ENCODE measurements at places on chromosomes 5 and 9.
A peak's percentile ranks its signal among the peaks of the same experiment; 100 is the strongest.

DNA sequence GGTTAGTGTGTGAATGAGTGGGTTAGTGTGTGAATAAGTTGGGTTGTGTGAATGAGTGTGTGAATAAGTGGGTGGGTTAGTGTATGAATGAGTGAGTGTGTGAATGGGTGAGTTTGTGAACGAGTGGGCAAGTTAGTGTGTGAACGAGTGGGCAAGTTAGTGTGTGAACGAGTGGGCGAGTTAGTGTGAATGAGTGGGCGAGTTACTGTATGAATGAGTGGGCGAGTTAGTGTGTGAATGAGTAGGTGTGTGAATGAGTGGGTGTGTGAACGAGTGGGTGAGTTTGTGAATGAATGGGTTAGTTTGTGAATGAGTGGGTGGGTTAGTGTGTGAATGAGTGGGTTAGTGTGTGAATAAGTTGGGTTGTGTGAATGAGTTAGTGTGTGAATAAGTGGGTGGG lies 34.7 kb downstream of the NKD2 start:
- no peak for DNase-seq

GRCh38 chr5:9544502-9545135 lies 1.3 kb downstream of the SEMA5A start:
- DNase-seq = peak; percentile 59

DNA sequence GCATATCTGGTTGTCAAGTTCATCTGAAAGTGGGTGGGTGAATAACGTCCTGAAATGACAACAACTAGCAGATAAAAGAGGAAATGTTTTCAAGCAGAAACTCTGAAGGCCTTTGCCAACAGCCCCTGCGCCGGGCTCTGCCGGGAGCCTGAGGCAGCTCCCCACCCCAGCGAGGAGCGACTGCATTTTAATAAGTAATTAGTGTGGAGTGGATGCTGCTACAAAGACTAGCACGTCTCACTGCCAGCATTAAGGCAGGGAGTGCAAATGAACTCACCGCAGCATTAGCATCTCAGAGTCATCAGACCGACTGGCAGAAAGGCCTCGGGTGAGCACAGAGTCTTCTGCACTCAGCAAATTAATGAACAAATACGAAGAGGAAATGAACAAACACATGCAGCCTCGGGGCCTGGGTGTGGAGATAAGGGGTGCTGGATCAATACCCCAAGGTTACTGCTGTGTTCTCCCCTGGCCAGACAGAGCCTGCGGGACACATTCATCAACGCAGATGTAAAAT lies 63.8 kb downstream of the VAV2 start:
- no peak for DNase-seq

GRCh38 chr9:83451308-83451707 lies 86.9 kb downstream of the FRMD3 start:
- no peak for DNase-seq

- DNase-seq = no peak
These were observed 229.7 kb upstream of the IRX4 start for GRCh38 chr5:2112173-2113025.

DNA sequence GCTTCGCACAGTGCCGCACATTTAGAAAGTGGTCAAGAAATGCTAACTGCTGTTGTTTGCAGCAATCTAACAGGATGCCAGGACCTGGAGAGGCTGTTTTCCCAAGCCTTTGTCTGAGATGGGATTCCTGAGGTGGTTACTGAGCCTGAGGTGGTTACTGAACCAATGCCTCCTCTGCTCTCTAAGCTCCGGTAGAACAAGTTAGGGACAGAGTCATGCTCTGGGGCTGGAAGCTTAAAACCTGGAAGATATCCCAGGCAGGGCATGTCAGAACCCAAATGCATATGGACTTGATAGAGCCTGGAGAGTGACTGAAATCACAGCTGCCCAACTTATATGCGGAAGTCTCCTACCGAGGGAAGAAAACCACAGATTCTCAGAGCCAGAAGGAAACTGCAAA lies 46.5 kb upstream of the FAT2 start:
- DNase-seq = no peak

GRCh38 chr5:124655251-124655917 lies 91.1 kb downstream of the ZNF608 start:
- peak; percentile 32 for DNase-seq

- DNase-seq = no peak
These were observed 698.0 kb downstream of the CETN3 start for GRCh38 chr5:89711526-89711925.

DNA sequence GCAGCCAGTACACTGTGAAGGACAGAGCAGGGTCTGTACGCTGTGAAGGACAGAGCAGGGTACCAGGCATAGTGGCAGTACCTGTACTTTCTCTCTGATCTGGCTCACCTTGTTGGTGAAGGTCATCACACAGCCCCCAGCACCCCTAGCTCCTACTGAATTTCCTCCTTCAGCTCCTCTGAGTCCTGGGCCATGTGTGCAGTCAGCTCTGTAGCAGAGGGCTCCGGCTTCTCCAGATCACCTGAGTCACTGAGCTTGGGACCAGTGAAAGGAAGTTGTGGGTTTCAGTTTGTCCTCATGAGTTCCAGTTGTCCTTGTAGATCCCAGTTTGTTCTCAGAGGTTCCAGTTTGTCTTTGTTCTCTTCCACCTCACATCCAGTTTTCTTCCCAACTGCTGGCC lies 5.5 kb downstream of the NUDT2 start:
- DNase-seq = no peak

- DNase-seq = no peak
These were observed 97.3 kb upstream of the SH3GL2 start for GRCh38 chr9:17481565-17481964.

DNA sequence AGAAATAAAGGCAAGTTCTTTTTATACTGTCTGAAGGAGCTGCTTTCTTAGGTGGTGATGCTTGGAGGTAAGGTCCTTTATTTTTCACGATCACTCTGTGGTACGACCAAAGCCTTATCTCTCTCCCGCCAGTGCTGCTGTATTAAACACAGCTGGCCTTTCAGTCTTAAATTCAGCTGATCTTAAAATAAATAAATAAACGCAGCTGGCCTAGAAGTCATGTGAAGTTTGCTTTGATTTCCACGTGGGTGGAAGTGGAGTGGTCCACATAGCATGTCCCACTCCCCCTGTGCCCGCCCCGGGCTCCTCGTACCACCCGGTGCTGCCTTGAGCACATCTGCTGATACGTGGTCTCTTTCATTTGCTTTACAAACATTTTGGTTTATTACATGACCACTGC lies 260.4 kb downstream of the FANCC start:
- DNase-seq = no peak

DNA sequence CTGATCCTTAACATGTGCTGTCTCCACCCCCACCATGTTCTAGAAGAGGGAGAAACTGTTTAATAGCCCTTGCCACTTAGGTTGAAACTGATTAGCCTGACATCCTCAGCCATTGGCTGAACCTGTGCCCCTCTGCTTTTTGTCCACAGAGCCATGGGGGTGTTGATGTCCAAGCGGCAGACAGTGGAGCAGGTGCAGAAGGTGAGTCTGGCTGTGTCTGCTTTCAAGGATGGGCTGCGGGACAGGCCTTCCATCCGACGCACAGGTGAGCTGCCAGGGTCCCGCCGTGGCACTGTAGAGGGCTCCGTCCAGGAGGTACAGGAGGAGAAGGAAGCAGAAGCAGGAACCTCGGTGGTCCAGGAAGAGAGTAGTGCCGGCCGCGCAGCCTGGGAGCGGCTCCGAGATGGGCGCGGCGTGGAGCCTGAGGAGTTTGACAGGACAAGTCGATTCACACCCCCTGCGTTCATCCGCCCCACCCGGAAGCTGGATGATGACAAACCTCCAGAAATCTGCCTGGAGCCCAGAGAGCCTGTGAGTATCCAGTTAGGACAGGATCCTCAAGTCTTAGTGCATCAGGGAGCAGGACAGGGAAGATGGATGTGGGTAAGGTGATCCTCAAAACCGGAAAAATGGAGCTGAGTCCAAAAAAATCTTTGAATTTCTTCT lies 13.2 kb downstream of the PHF24 start:
- DNase-seq = no peak

DNA sequence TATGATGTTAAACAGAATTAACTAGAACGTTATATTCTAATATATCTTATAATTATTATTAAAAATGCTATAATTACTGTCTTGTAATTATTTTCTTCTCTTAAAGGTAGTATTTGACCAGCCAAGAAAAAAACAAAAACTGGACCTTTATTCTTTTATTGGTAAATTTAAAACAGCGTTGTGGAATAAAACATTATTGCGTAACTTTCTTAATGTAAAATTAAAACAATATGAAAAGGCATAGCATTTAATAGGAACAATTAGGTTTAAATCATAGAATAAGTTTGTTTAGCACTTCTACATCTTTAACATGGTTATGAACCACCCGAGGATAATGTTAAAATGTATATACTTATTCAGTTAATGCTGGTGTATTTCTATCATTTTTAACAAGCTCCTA lies 574.5 kb upstream of the CDH18 start:
- DNase-seq = no peak

GRCh38 chr5:65244031-65244430 lies 237.7 kb downstream of the ADAMTS6 start:
- DNase-seq = no peak

GRCh38 chr5:89071941-89072331 lies 189.0 kb upstream of the MEF2C start:
- no peak for DNase-seq

GRCh38 chr9:87324613-87325194 lies 173.0 kb upstream of the DAPK1 start:
- peak; percentile 62 for DNase-seq

- DNase-seq = no peak
These were observed 37.5 kb downstream of the MAP1B start for GRCh38 chr5:72144762-72145161.

- no peak for DNase-seq
These were observed 592.4 kb upstream of the DAB2 start for GRCh38 chr5:40017135-40017534.

DNA sequence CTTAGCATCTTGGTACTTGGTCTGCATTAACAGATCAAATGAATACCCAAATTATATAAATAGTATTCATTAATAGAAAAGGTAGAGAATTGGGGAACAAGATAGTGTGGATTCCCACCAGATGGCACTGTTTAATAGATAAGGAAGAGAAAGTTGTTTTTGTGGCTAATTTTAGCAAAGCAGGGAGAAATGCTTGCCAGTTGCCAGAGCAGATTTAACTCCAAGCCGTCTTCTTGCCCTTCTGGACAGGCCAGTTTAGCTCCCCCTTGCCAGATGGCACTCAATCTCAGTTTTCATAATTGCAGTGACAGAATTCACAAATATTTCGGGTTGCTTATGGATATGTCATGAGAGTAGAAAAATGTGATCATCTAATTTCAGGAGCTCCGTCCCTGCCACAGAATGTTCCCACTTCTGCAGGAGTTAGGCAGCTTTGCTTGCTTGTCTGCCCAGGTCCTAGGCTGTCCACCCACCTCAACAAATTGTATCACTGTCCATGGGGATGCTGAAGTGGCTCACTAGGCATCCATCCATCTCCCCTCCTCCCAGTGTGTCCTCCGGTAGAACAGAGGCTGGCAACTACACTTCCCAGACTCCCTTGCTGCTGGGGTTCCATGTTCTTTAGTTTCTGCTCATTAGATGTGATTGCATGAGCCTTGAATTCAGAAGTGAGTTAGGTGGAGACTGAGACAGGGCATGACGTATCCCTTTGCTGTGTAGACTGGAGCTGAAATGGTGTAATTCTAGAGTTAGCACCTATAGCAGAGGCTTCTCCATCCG lies 11.8 kb upstream of the HEXB start:
- peak; percentile 64 for DNase-seq

GRCh38 chr9:105483618-105484017 lies 35.8 kb downstream of the FSD1L start:
- DNase-seq = no peak

DNA sequence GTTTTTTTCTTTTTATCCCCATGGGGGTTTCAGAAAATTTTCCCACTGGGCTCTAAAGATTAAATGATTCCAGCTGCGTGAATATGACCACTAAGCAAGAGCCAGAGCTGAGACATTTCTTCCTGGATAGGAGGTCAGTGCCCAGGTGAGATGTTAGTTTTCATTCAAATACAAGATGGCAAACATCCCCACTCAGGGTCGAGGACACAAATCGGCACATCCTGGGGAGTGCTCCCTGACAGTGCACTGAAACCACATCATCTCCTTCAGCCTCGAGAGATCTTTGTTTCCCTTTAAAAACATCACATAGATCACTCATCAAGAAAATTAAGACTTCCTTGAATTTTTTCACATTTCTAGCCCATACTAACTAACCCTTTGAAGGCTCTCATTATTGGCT lies 273.2 kb upstream of the PANK3 start:
- no peak for DNase-seq

GRCh38 chr9:136095070-136096058 lies at the start of gene NACC2:
Gene NACC2 (minus strand): TSS chr9:136095289. CDS start chr9:136050521, 44,768 bp downstream.
- no peak for DNase-seq

DNA sequence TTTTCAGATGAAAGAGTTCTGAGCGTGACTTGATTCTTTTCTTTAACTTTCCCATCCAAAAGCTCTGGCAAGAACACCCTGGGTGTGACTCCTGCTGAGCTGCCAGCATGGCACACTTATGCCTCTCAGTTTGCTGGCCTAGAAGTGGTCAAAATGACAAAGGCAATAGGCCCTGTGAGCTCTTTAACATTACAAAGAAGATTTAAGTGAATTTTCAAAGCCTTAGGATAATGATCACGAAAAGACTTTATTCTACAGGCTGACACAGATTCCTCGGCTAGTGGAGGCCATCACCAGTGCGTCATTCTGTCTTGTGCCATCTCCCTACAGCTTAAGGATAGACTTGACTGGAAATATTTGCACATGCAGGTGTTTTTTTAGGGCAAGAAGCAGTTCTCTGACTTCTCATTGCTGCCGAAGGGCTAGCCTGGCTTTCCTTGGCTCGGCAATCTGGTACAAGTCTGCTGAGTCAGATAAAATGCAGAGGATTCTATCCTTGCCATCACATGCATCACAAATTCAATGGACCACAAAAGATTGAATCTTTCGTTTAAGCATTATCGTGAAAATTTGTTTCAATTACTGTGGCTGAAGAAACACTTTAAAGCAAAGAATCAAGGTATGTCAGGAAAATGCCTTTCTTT lies 311.5 kb downstream of the COX7C start:
- DNase-seq = no peak

DNA sequence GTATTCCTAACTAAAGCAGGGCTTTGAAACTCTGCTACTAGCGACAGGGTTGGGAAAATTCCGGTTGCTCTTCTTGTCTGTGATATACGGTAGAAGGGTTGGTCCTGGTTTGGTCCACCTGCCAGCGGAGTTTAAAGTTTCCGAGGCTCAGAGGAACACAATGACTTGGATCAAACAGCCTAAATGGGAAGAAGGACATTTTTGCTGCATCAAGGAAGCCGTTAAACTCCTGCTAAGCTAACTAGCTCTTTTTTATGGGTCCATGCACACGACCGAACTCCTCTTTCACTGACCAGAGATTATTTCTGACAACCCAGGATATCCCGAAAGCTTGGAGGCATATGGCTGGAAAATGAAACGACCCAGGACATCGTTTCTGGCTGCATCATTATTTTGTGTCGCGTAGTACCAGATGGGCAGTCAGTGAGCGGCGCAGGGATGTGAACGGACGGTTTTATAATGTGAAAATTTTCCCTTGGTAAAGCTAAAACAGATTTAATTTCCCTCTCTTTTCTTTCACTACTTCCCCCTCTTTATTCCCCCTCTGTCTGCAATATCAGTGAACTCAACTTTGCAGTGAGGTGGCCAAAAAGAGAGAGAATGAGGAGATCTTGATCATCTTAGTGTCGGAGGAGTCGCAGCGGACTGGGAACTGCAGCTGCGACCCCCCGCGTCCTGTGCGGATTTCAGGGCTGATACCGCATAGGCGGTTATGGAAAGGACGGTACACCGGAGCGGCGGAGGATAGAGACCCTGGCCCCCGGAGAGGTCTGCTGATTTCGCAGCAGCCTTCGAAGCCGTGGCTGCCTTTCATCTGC lies at the start of gene LURAP1L:
LURAP1L (plus strand) TSS at position 160 of the 818 bp plus-strand sequence. CDS start 696 bp downstream, outside the sequence.
- peak; percentile 83 for DNase-seq

- no peak for DNase-seq
These were observed 1844.6 kb upstream of the NUDT12 start for GRCh38 chr5:105407200-105407599.

GRCh38 chr9:69674716-69675438 lies 2.7 kb upstream of the APBA1 start:
- DNase-seq = peak; percentile 67
